NCI-H1417 treated with DMSO at 0.1 percent for 48 hours (cell line): ENCODE measurements at places on chromosomes 5 and 9.

- DNase-seq = no peak
Measured at GRCh38 chr9:63859475-63860215, 1425.4 kb downstream of the FOXD4L5 start.

GRCh38 chr5:171463862-171464229 lies 44.4 kb downstream of the FGF18 start:
- DNase-seq = no peak

- no peak for DNase-seq
Measured at GRCh38 chr5:149166128-149166527, 24.8 kb downstream of the ABLIM3 start.

GRCh38 chr5:124825250-124825982 lies 79.0 kb upstream of the ZNF608 start:
- DNase-seq = no peak

DNA sequence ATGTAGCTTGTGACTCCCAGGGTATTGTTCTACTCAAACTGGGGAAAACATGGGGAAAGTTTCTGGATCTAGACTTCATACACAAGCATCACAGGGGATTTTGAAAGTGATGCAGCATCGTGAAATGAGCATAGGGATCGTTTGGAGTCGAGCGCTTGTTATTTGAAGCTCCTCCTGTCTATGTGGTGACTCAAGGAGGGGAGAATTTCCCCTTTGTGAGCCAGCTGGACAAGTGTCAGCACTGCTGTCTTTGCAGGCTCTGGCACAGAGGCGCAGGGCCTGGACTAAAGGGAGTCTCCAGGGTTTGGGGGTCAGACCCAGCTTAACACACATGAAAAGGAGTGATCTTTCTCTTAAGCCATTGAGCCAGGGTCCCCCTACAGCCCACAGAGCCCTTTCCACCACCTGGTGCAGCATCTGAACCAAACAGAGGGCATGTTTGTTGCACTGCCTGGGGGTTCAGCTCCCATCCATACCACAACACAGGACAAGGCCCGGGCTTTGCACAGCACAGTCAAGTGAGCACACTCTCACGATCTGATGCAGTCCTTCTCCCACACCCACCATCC lies 51.0 kb downstream of the IRF1 start:
- no peak for DNase-seq
